Activated CD8-positive, alpha-beta T cell treated with anti-CD3 and anti-CD28 coated beads for 36 hours (primary cell): ENCODE measurements at places on chromosomes 5 and 9.
A peak's percentile ranks its signal among the peaks of the same experiment; 100 is the strongest.

DNA sequence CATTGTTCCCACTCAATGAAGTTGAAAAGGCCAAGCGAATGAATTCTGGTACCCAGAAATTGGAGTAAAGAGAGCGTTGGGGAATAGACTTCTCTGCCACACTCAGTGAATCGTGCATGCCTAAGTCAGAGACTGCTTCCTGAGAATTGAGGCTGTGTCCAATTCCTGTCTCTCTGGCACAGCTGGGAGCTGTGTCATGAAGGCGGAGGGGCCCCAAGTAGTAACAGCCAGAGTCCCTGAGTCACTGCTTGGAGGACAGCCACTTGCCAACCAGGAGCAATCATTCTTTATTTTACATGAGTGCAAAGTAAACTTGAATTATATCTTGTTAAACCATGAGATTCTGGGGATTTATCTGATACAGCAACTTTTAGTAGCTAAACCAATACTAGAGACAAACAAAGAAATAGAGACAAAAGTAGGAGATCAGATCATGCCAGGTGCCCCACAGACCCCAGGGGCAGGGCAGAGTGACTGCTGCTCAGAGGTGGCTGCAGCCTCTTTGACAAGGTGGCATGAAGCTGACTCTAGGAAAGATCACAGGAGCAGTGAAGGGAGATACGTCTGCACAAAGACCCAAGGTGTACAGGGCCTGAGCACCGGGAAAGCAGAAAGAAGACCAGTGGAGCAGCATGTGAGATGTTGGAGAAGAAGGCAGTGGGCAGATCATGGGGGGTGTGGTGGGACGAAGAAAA lies 246.0 kb downstream of the GADD45G start:
- DNase-seq: no peak

GRCh38 chr5:179418972-179419371 lies 73.7 kb upstream of the ADAMTS2 start:
- no peak for DNase-seq

DNA sequence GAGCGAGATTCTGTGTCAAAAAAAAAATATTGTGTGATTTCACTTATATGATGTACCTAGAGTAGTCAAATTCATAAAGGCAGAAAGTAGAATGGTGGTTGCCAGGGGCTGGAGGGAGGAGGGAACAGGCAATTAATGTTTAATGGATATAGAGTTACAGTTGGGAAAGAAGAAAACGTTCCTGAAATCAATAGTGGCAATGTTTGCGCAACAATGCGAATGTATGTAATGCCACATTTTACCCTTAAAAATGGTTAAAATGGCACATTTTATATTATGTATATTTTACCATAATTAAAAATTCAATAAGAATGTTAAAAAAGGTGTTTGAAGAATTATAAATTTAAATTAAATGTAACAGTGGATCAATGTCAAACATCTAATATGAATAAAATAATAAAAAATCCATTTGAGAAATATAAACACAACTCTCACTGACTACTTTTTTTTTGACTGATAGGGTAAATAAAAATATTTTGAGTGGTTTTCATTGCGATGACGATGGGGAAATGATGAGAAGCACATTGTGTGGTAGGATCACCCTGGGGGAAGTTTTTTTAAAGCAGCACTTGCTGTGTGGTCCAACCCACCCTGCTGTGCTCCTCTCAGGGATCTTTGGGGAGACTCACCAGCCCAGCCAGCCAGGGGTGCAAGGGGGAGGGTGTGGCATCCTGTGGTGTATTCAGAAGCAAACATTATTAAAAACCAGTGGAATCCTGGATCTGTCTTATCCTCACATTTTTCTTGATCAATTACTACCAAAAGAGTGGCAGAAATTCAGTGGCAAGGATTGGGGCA lies 4.3 kb downstream of the FYB1 start:
- DNase-seq: peak; percentile 72

GRCh38 chr9:7265181-7265580 lies 507.4 kb downstream of the KDM4C start:
- no peak for DNase-seq

- DNase-seq: no peak
These were observed 70.1 kb downstream of the PDE4D start for GRCh38 chr5:59823420-59823819.

DNA sequence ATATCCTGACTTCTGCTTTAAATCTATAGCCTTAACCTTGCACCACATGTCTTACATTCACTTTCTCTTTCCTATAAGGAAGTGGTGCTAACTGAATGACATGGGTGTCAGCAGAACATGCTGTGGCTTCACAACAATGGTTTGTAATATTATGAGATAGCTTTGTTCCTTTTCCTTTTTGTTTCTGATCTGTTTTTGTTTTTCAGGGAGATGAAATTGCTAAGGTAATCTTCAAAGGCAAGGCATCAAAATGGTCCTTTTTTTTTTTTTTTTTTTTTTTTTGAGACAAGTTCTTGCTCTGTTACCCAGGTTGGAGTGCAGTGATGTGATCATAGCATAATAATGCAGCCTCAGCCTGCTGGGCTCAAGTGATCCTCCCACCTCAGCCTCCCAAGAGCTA lies 53.6 kb upstream of the RANBP6 start:
- peak; percentile 28 for DNase-seq

DNA sequence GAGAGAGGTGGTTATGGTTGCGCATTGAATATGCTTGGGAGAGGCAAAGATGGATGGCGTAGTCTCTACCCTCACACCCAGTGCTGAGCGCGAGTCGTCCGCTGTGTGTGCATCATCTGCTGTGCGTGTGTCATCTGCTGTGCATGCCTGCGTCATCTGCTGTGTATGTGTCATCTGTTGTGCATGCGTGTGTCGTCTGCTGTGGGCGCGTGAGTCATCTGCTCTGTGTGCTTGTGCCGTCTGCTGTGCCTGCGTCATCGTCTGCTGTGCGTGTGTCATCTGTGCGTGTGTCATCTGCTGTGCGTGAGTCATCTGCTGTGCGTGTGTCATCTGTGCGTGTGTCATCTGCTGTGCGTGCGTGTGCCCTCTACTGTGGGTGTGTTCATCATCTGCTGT lies 68.0 kb upstream of the IRX4 start:
- no peak for DNase-seq

- DNase-seq: no peak
These were observed 24.7 kb downstream of the ZBTB34 start for GRCh38 chr9:126885131-126885641.

- no peak for DNase-seq
These were observed 135.3 kb upstream of the WWC1 start for GRCh38 chr5:168156170-168156569.

DNA sequence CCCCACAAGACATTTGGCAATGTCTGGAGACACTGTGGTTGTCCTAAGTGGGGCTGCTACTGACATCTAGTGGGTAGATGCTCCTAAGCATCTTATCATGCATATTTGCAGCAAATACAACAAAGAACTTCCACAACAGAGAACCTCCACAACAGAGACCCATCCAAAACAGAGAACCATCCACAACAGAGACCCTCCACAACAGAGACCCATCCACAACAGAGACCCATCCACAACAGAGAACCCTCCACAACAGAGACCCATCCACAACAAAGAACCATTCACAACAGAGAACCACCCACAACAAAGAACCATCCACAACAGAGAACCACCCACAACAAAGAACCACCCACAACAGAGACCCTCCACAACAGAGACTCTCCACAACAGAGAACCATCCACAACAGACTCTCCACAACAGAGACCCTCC lies 32.8 kb downstream of the ARPC5L start:
- peak; percentile 58 for DNase-seq

DNA sequence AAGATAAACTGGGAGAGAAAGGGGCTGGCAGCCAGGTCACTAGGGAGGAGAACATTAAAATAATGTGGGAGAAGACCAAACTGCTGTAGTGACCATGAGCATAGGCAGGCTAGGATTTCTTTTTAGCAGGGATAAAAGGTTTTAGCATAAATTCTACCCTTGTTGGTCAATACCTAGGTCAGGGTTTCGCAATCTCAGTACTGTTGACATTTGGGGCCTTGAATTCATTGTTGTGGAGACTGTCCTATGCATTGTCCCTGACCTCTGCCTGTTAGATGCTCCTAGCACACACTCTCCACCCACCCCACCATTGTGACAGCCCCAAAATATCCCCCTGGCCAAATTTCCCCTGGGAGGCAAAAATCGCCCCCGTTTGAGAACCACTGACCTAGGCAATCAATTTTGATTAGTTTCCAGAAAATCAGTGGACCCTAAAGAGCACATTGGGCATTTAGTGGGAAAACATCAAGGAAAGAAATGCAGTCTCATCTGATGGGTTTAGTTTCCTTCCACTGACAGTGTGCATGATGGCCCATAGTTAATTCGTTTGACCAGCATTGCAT lies 181.4 kb downstream of the NTRK2 start:
- DNase-seq: no peak

- no peak for DNase-seq
These were observed 154.9 kb upstream of the DAPK1 start for GRCh38 chr9:87342743-87343142.

- no peak for DNase-seq
These were observed 77.6 kb downstream of the CACNA1B start for GRCh38 chr9:137955224-137955570.

GRCh38 chr5:171450423-171451331 lies 31.2 kb downstream of the FGF18 start:
- peak; percentile 52 for DNase-seq

DNA sequence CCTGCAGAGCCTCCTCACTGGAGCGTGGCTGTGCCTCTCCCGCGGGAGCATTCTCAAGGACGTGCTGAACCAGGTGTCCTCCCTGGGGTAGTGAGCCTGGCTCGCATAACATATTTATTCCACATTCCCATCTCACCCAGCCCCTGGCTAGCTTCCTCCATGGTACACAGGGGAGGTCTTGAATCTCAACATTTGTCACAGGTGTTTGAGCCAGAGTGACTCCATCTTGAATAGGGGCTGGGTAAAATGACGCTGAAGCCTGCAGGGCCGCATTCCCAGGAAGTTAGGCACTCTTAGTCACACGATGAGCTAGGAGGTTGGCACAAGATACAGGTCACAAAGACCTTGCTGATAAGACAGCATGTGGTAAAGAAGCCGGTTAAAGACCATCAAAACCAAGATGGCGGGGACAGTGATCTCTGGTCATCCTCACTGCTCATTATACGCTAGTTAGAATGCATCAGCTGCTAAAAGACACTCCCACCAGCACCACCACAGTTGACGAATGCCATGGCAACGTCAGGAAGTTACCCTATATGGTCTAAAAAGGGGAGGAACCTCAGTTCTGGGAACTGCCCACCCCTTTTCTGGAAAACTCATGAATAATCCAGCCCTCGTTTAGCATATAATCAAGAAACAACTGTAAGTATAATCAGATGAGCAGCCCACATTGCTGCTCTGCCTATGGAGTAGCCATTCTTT lies 273.8 kb upstream of the IRX4 start:
- DNase-seq: no peak

DNA sequence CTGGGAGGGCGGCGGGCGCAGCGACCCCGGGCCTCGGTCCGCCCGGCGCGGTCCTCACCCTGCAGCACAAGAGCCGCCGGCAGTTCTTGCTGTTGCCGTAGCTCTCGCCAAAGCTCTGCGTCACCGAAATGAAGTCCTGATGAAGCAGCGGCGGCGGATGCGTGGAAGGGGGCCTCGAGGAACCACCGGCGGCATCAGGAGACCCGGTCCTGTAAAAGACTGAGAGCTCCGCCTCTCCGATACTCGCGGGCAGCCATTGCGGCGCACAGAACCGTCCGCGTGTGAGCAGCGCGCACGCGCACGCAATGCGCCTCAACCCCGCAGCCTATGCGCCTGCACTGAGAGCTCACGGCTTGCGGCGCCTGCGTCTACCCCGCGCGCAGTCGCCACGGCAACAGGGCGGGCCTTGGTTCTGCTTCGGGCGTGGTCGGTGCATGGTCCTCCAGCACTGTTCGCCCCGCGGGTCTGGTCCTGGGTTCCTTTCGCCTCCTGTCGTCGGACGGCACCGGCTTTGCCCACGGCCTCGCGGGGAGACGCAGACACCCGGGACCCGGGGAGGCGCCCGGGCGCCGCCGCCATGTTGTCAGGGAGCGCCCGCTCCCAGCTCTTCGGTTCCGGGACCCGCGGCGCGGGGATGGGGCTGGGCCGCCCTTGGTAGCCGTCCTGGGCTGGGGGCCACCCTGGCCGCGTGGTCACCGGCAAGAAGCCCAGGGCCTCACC lies 9.3 kb upstream of the GRIN1 start:
- peak; percentile 91 for DNase-seq

DNA sequence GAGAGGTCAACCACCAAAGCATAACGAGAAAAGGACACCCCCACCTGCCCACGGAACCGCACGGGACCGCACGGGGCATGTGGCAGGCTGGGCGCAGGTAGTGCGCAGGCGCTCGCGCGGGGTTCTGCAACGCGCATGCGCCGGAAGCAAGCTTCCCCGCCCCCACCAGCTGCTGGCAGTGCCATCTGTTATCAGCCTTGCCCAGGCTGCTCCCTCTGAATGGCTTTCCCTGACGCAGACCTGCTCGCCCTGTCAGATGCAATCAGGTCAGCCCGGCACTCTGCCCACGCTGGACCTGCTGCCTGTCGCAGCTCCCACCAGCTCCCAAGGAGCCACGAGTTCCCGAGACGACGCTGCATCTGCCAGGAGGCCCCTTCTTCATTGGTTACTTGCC lies 22.8 kb downstream of the PTCH1 start:
- DNase-seq: no peak

GRCh38 chr5:142000704-142001484 lies 11.9 kb downstream of the GNPDA1 start:
- DNase-seq: peak; percentile 49

GRCh38 chr5:83488271-83488670 lies 16.7 kb downstream of the VCAN start:
- no peak for DNase-seq

- DNase-seq: no peak
These were observed 73.0 kb upstream of the GPR151 start for GRCh38 chr5:146589028-146589345.

DNA sequence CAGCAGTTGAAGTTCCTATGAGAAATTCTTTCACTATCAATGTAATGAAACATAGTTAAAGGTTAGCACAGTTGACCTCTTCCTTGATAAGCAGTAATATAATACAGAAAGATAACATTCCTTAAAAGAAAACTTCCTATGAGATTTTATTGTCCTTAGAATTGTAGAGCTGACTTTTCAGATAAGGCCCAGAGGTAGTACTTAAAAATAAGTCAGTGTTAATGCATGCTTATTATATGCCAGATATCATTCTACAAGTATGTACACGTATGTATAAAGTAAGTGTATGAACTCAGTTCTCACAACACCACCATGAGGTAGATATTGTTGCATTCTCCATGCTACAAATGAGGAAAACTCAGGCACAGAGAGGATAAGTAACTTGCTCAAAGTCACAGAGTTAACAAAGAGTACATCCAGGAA lies 15.3 kb downstream of the AP3S1 start:
- DNase-seq: no peak

DNA sequence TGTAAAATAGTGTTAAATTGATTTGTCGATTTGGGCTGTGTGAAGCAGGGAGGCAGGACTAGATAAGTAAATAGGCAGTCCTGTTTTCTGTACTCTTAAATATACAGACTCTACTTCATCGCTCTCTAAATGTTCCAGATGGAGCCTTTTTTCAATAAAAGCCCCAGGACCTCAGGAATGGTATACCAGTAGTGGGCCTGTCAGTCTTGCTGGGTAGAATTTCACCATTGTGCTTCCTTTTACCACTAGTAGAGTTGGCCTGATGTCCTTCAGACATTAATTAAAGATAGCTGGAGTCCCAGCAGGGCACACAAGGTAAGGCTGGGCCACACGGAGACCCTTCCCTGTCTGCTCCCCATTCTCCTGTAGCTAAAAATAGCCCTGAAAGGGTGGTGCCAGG lies 6.0 kb downstream of the SNX18 start:
- no peak for DNase-seq

- DNase-seq: no peak
These were observed 404.7 kb downstream of the TLE4 start for GRCh38 chr9:79976257-79977073.

GRCh38 chr5:155728146-155728856 lies 598.7 kb upstream of the SGCD start:
- peak; percentile 1 for DNase-seq

- DNase-seq: no peak
These were observed 51.5 kb downstream of the COL15A1 start for GRCh38 chr9:98995059-98995671.
